ENCODE measurements at places on chromosomes 5 and 9.

DNA sequence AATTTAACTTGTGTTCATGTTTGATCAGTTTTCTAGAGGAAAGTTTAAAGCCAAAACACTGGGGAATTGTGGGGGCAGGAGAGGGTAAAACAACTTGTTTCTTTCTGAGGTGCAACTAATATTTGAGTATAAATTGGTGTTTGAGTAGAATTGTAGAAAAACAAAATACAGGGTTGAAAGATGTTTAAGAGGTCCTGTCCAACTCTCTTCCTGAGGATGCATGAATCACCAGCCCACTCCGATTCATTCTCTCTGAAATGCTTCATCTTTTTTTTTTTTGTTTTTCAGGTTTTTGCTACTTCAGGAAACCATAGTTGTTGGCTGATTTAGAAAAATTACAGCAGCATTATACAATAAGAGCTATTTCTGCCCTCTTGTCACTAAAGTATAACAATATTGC is 42.4 kb upstream of the TMC1 start:
- no peak for DNase-seq

- no peak for DNase-seq
Observed at GRCh38 chr9:98532147-98532546, 176.6 kb downstream of the GABBR2 start.

- no peak for DNase-seq
Observed at GRCh38 chr9:4182831-4183230, 117.0 kb downstream of the GLIS3 start.

- no peak for DNase-seq
Observed at GRCh38 chr5:96930058-96930457, 5.8 kb upstream of the LNPEP start.

- no peak for DNase-seq
Observed at GRCh38 chr5:115126303-115126702, 43.4 kb downstream of the TRIM36 start.

DNA sequence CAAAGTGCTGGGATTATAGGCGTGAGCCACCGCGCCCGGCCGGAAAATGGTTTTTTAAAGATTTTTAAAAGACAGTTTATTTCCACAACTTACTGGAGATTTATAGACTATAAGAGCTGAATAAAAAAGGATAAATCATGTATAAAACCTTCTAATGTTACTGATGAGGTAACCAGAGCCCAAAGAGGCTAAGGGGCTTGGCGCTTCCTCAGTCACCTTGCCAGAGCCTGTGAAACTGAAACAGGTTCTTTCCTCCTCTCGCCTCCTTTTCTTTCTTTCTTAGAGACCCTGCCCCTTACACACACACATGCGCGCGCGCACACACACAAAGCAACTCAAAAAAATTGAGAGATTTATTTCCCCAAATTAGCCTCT is 69.8 kb downstream of the HSD17B3 start:
- no peak for DNase-seq

DNA sequence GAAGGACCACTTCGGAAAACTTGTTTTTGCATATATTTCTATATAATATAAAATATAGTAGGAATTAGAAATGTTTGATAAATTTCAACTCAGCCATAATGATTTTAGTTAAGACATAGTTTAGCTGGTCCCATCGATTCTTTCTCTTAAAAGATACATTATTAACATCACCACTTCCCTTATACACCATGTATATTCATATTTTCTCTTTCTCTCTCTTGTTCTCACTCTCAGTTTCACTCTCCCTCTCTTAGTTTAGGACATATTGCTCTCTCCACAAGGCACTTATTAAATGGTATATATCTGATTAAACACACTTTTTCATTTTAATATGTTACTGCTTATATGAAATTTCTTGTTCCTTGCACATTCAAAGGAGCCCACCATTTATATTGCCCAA is 90.1 kb upstream of the RASEF start:
- DNase-seq: no peak

DNA sequence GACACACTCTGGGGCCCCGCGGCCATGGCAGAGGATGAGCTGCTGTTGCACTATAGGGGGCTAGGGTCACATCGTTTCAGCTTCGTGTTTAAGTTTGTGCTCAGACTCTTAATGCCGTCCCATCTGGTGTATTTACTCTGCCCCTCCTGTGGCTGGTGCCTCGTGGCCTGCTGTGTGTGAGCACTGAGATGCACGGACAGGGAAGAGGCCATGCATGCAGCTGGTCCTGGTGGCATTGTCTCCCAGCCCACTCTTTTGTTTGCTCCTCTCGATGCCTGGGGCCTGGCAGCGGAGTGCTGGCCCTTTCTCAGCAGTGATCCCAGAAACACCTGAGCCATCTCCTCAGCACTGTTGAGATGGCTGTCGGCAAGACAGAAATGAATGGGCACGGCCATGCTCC is 30.0 kb upstream of the PHF2 start:
- no peak for DNase-seq

DNA sequence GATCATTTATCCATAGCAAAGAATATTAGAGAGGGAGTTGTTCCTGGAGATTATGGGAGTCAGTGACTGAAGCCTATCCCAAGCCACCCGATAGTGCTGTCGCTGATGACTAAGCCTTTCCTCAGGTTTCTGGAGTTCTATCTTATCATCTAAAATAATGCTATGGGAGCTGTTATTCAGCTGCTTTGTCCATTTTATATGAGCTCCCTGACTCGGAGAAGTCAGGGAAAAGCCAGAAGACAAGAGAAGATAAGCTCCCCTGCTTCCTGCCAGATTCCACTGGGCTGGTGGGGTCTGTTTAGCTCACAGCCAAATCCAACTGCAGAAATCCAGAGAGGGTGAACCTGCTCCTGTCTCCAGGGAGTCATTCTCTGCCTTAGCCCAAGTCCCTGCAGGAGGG is 148.2 kb downstream of the DROSHA start:
- DNase-seq: no peak

DNA sequence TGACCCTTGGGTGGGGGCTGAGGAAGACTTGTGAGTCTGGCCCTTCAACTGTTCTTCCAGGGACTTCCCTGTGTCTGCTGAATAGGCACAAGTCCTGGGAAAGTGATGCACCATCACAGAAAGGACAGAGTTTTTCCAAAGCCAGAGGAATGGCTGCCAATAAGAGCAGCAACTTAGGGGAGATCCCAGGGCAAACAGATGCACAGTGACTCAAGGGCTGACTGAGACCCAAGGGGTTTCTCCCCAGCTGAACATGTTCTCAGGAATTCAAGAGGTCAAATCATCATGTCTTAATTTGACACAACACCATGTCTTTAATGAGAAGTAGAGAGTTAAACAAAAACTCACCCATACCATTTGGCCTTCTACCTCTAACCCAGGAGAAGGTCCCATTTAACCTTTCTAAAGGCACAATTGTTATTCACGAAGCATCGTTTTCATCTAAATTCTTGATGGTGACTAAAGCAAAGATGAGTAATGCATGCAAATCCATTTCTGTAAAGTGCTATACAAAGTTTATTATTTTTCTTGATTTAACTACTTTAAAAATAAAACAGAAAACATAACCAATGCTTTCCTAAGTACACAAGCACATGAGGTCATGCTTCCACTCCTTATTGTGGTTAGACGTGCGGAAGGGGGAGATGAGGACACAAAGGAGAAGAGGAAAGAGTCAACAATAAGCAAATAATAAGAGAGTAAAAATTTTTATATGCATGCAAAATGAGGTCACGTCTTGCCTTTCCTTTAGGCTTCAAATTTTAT is 324.1 kb downstream of the PLK2 start:
- no peak for DNase-seq

DNA sequence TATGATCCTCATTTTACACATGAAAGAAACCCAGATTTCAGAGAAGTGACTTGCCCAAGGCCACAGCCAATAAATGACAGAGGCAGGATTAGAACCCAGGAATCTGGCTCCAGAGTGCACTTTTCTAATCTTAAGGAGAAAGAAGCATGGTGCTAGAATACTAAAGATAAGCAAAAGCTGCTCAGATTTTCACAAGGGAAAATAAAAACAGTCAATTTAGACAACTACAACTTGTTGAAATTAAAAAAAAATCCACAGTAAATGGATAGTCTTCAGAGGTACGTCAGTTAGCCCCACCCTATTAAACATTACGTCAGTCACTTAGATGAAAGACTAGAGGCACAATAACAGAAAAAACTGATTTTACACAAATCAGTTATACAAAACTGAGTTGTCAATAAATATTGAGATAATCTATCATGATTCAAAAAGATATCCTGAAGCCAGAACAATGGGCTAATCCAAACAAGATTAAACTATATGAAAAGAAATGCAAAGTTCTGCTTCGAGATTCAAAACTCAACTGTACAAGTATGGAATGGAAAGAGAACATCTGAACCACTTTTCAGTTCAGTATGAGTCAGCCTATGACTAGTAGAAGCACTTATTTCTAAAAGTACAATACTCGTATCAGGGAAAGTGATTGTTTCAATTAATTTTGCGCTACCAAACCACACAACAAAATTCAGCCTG is 9.3 kb downstream of the TMEM245 start:
- DNase-seq: peak; percentile 81

DNA sequence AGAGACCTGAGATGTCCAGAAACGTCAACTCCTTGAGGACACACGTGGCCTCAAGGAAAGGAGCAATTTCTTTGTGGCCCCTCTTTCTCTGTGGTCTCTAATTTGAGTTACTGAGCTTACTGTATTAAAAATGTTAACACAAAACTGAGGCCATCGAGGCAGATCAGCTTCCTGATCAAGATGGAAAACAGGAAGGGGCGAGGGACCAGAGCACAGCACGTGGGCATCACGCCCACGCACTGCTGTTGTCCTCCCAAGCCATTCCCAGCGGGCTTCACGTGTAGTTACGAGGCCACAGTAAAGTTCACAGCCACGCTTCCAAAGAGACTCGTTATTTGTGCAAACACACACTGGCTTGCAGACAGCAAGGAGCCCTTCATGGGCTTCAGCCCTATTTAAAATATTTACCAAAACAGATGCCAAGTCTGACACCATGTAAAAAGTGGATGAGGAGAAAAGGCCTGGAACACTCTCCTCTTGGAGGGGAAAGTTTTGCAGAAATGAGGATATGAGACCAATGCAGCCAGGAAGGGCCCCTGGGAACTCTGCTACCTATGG is 149.5 kb downstream of the ROR2 start:
- no peak for DNase-seq

DNA sequence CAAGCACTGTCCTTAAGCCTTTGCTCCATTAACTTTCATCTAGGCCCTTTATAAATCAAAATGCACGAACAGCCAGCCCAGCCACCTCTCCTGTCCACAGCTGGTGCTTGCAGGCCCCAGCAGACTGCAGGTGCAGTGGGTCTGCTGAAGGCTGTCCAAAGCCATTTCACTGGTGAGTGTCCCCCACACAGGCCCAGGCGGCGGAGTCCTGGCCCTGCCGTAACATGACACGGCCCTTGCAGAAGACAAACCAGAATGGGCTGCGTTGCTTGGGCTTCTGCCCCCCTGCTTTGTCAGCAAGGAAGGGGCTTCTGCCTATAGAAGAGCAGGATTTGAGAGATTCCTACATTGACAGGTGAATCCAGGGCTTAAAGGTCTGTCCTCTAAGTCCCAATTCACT is 188.6 kb downstream of the NR3C1 start:
- DNase-seq: no peak

DNA sequence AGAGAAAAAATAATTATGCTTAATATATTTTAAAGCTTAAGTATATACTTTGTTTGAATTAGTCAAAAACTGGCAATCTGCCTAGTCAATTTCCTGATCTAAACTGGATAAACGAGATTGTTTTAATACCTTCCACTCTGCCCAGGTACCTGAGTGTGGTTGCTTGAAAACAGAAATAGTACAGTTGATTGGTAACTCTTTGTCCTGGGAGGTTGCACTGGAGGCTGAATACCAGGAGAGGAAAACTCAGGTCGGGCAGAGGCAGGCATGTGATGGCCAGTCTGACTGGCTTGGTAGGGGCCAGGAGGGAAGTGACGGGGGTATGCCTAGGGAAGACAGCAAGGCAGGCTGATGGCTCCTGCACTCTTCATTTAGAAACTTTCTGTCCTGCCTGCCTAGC is 80.2 kb downstream of the PIK3R1 start:
- DNase-seq: no peak

- no peak for DNase-seq
Observed at GRCh38 chr5:54217826-54218503, 92.4 kb downstream of the ARL15 start.

GRCh38 chr9:88378317-88378716 is 9.9 kb upstream of the SPIN1 start:
- DNase-seq: no peak

GRCh38 chr9:109826559-109826958 is 46.6 kb downstream of the PALM2AKAP2 start:
- no peak for DNase-seq

GRCh38 chr9:71446473-71447411 is 321.6 kb downstream of the CEMIP2 start:
- no peak for DNase-seq

DNA sequence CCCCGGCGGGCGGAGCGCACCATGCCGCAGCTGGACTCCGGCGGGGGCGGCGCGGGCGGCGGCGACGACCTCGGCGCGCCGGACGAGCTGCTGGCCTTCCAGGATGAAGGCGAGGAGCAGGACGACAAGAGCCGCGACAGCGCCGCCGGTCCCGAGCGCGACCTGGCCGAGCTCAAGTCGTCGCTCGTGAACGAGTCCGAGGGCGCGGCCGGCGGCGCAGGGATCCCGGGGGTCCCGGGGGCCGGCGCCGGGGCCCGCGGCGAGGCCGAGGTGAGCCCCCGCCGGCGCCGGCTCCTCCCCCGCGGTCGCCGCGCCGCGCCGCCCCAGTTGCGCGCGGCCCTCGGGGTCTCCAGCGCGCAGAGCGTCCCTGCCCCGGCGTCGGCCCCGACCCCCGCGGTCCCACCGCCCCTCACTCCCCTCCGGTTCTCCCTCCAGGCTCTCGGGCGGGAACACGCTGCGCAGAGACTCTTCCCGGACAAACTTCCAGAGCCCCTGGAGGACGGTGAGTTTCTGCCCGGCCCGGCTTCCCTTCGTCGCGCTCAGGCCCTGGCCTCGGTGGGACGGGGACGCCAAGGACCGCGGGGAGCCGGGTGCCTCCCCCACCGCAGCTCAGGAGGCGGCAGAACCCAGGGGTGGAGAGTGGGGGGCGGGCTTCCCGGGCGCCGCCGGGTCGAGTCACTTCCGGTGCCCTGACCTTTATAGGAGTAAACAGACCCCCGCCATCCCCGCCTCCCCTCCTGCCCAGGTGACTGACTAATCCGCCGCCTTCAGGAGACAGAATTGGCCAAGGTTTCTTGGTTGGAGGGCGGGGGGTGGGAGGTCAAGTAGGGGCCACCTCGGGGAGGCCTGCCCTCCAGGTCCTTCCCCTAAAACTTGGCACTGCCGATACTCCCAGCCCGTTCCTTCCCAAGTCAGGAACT is 665 bp downstream of the TCF7 start:
- no peak for DNase-seq
